ENCODE measurements at places on chromosomes 1 and 21.

- DNase-seq = no peak
Measured at GRCh38 chr1:61583703-61584102, 141.2 kb downstream of the TM2D1 start.

GRCh38 chr1:160300173-160300572, 15.2 kb upstream of the PEX19 start:
- DNase-seq = no peak

GRCh38 chr21:25191141-25191540, 416.1 kb downstream of the MRPL39 start:
- no peak for DNase-seq

DNA sequence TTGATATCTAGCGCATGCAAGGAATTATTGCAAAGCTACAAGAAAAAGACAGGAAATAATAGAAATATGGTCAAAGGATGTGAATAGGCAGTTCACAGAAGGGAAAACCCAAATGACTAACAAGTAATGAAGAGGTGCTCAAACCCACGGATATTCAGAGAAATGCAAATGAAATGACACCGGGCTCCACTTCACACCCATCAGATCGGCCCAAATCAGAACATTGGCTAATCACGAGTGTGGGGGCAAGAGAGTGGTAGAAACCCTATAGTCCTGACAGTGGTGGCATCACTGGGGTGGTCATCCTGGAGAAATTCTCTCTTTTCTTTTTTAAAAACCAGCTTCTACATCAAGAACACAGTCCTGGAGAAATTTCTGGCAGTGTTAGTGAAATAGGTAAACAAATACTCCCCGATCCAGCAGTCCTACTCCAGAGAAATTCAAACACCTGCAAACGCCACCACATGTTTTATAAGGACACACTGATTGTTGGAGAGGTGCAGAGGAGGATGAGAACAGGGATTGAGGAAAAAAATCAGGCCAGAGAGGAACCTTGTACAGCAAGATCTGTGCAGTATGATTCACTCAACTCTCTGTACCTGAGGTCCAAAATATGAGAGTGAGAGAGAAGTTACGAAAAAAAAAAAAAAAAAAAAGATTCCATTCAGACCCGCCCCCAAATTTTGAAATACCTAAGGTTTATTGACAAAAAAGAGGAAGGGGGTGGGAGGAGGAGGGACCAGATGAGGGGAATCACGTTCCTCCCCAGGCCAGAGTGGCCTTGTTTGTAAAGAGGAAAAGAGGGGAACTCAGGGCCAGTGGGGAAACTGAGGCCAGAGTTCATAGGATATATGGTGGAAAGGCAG, 9.2 kb upstream of the TNFRSF1B start:
- no peak for DNase-seq

GRCh38 chr1:22048351-22049192, 3.9 kb upstream of the CDC42 start:
- no peak for DNase-seq

GRCh38 chr21:33293811-33294216, 27.6 kb downstream of the IL10RB start:
- DNase-seq = no peak

DNA sequence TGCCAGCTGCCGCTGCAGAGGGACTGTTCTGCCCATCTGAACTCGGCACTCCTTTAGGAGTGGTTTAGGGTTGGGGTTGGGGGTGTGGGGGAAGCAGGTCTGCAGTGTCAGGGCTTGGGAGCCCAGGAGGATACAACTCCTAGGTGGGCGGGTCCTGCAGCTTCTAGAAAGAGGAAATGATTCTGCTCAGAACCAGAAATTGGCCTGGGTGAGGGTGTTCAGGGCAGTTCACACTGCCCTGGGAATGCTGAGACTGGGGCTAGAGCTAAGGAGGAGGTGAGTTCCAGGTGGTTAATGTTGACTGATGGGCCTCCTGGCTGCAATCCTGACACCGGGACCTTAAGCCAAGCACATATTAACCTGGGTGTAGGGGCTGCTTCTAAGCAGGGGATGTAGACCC, 4.8 kb upstream of the SLC26A9 start:
- DNase-seq = no peak

DNA sequence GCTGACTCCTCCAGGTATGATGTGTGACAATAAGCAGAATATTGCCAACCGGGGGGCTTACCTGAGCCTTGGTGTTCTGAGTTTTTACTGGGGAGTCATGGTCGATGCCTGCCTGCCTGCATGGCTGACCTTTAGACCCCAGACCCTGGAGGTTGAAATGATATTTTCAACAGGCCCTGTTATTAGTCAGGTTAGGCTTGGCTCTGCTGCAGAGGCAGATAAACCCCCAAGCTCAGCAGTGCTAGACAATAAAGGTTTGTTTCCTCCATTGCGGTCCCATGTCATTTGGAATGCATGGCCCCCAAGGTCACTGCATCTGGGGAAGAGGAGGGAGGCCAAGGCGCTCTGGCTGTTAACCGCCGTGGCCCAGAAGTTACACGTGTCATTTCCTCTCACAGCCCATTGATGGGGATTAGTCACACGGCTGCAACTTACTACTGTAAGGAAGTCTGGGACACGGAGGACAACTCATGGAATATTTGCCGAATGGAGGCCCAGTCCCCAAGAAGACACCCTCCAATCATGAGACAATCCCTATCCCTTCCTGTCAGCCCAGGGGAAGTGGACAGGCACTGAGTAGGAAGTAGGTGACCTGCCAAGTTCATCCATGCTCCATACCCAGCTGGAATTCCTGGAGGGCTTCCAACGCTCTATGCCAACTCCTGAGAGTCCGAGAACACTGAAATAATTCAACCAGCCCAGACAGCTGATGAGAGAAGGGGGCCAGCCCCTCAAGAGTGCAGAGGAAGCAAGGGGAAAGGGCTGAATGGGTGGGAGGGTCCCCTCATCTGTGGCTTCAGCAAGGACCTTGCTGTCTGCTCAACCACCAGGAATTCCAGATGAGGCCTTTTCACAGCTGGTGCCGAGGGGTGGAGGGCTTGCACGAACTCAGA, 97.3 kb downstream of the TAS1R2 start:
- DNase-seq = no peak

DNA sequence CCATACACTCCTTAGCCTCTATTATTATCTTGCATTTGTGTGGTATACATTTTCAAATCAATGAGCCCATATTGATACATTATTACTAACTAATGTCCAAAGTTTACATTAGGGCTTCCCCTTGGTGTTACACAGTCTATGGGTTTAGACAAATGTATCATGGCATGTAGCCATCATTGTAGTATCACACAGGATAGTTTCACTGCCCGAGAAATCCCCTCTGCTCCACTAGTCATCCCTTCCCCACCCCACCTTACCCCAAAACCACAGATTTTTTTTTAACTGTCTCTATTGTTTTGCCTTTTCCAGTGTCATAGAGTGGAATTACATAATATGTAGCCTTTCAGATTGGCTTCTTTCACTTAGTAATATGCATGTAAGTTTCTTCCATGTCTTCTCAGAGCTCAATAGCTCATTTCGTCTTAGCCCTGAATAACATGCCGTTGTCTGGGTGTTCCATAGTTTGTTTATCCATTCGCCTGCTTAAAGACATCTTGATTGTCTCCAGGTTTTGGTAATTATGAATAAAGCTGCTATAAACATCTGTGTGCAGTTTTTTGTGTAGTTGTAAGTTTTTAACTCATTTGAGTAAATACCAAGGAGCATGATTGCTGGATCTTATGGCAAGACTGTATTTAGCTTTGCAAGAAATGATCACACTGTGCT, 86.4 kb upstream of the LYST start:
- DNase-seq = no peak

- DNase-seq = no peak
Measured at GRCh38 chr1:65990161-65990560, 197.5 kb downstream of the PDE4B start.

DNA sequence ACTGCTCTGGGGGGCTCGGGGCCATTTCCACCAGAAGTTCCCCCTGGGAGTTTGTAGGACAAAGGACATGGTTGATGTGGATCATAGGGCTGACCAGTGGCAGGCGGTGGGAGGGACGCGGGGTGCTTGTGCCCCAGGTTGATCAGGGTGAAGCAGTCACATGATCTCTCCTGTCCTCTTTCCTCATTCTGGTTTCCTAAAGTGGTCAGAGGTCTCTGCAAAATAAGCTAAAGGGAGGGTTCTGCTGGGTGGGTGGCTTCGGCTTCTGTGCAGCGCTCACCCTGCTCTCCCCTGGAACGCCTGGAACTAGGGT, 9.2 kb downstream of the PDXK start:
- DNase-seq = no peak
